ENCODE measurements at places on chromosomes 5 and 9. TPM values are rescaled to one million over a fixed set of nuclear protein-coding genes. Genes with fewer than 3 reads are reported as not detected.

Gene CERCAM
- 148 TPM for total RNA-seq

Gene MARVELD2
- 1.1 TPM for total RNA-seq

Gene LCNL1
- total RNA-seq, result 0.14 TPM

Gene C9orf153
- total RNA-seq, result under 0.01 TPM

Gene ORM2
- total RNA-seq, result not detected

Gene SOX30
- total RNA-seq, result not detected

Gene MYOZ3
- under 0.01 TPM for total RNA-seq

Gene POLR3G
- 1.1 TPM for total RNA-seq

Gene OTP
- not detected for total RNA-seq

Gene GRM6
- not detected for total RNA-seq

Gene LURAP1L
- total RNA-seq, result 14.6 TPM

Gene CDX1
- total RNA-seq, result 0.57 TPM

Gene SLC25A2
- 0.44 TPM for total RNA-seq

Gene JADE2
- 58.2 TPM for total RNA-seq

Gene IL13
- not detected for total RNA-seq

Gene RNF208
- total RNA-seq, result 0.43 TPM

Gene ZDHHC21
- total RNA-seq, result 12.7 TPM

Gene PLPPR1
- total RNA-seq, result not detected

Gene SPINK13
- not detected for total RNA-seq

Gene MPDZ
- 47.1 TPM for total RNA-seq

Gene SLC22A4
- total RNA-seq, result 12.5 TPM

Gene CKMT2
- 0.29 TPM for total RNA-seq

Gene BARHL1
- not detected for total RNA-seq

Gene IL4
- not detected for total RNA-seq

Gene CHSY3
- total RNA-seq, result 15.6 TPM

Gene ORM1
- total RNA-seq, result not detected

Gene SLCO4C1
- total RNA-seq, result not detected

Gene LRRTM2
- 1.0 TPM for total RNA-seq

Gene SLC6A18
- total RNA-seq, result not detected

Gene AHRR
- total RNA-seq, result 55.8 TPM

Gene FCN2
- total RNA-seq, result not detected

Gene SAP30L
- 18.4 TPM for total RNA-seq

Gene PTGER4
- total RNA-seq, result 13.0 TPM

Gene UAP1L1
- total RNA-seq, result 29.1 TPM

Gene SSNA1
- total RNA-seq, result 75.5 TPM

Gene TMC1
- total RNA-seq, result 0.86 TPM

Gene SPATA31D4
- not detected for total RNA-seq

Gene TNC
- 326 TPM for total RNA-seq

Gene ANKRD34B
- total RNA-seq, result not detected

Gene ANKDD1B
- not detected for total RNA-seq

Gene HTR4
- total RNA-seq, result not detected

Gene DCAF12
- 23.3 TPM for total RNA-seq

Gene HINT1
- 106 TPM for total RNA-seq

Gene TCOF1
- total RNA-seq, result 46.5 TPM

Gene OR1J2
- not detected for total RNA-seq

Gene IFNA2
- total RNA-seq, result not detected

Data from placental pericyte (primary cell).